ENCODE measurements at places on chromosomes 2 and 18.

DNA sequence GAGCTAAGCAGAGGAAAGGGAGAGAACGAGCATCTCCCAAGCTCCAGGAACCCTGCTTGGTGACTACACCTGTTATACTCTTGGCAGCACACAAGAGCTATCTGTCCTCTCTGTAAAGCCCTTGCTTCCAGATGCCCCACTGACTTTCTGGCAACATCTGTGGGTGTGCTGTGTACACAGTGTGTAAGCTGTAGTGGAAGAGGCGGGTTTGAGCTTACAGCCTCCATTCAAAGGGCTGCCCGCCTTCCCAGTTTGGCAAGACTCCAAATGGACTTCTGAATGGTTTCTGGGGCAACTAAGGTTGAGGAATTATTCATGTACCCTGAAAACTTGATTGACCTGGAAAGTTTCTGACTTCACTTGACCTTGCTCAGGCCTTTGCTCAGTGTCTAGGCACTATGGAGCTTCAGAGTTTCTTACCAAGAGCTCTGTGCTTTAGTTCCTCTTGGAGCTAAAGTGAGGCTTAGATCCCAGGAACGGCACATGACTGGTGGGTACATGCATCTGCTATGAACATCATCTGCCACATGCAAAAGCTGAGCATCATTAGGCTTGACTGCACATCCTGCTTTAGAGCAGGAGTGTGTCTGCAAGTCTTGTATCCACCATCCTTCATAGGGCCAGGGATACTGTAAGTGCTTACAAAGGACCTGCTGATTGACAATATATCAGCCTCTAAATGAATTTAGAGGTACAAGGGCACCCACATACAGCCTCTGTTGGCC, 290.9 kb upstream of the SIX2 start:
- DNase-seq: no peak

DNA sequence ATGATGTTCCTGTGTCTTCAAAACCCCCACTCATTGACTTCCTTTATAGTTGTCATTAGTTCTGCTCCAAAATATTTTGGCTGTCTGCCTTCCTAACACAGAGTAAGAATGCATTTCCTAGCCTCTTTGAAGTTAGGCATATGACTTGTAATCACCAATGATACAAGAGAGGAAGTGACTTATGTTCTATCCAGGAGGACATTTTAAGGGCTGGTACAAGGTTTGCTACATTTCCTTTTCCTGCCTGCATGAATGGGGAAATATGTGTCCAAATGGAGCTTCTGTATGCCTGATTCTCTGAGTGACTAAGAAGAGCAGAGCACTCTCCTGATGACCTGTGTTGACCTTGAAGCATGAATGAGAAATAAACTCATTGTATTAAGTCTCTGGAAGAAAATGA, 115.1 kb downstream of the PLCL1 start:
- DNase-seq: no peak

DNA sequence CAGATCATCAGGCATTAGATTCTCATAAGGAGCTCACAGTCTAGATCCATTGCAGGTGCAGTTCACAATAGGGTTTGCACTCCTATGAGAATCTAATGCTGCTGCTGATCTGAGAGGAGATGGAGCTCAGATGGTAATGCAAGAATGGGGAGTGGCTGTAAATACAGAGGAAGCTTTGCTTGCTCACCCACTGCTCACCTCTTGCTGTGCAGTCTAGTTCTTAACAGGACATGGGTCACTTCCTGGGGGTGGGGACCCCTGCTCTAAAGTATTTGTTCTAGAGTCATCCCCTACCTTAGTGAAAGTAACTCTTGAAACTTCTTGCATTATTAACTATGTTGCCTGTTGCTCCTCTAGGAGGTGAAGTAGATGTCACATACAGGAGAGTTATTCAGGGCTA, 171.3 kb upstream of the PARD3B start:
- no peak for DNase-seq

- no peak for DNase-seq
These were observed 320.0 kb upstream of the TNP1 start for GRCh38 chr2:217179854-217180253.

- no peak for DNase-seq
These were observed 252.0 kb upstream of the KLHL29 start for GRCh38 chr2:23132823-23133595.

- no peak for DNase-seq
These were observed 62.0 kb upstream of the SLC35F5 start for GRCh38 chr2:113818382-113818951.

DNA sequence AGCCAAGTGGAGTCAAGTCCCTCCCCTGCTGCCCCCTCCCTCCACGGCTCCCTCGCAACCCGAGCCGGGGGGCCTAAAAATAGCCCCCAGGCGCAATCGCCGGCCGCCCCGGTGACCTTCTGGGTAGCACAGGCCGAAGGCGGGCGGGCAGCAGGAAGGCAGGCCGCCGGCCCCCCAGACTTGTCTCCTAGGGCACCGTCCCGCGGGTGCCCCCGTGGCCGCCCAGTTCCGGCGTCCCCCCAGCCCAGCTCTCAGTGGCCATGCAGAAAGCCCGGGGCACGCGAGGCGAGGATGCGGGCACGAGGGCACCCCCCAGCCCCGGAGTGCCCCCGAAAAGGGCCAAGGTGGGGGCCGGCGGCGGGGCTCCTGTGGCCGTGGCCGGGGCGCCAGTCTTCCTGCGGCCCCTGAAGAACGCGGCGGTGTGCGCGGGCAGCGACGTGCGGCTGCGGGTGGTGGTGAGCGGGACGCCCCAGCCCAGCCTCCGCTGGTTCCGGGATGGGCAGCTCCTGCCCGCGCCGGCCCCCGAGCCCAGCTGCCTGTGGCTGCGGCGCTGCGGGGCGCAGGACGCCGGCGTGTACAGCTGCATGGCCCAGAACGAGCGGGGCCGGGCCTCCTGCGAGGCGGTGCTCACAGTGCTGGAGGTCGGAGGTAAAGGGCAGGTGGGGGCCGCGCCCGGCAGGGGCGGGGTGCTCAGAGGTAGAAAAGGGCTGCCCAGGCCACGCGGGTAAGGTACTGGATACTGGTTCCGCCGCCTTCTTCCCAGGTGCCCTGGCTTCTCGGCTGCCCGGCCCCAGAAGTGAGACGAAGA, at the start of gene SPEG:
Gene SPEG (plus strand): TSS at position 126 of the 808 bp plus-strand sequence. CDS start 135 bp downstream, at position 261.
- DNase-seq: no peak

GRCh38 chr2:47838249-47838648, 55.3 kb downstream of the MSH6 start:
- DNase-seq: no peak

All from hypothalamus (tissue), 51 donors.